ENCODE measurements at places on chromosomes 6 and 20. TPM values are rescaled to one million over a fixed set of nuclear protein-coding genes. Genes with fewer than 3 reads are reported as not detected.
A peak's percentile ranks its signal among the peaks of the same experiment; 100 is the strongest.

GRCh38 chr6:116019428-116019827 is 41.3 kb downstream of the FRK start:
- no peak overlapping the region for H3K27ac ChIP-seq
- no peak for DNase-seq
- no peaks in the 10 kb centered on the region for H3K27me3 ChIP-seq
- no peaks in the 10 kb centered on the region for H3K4me1 ChIP-seq

DNA sequence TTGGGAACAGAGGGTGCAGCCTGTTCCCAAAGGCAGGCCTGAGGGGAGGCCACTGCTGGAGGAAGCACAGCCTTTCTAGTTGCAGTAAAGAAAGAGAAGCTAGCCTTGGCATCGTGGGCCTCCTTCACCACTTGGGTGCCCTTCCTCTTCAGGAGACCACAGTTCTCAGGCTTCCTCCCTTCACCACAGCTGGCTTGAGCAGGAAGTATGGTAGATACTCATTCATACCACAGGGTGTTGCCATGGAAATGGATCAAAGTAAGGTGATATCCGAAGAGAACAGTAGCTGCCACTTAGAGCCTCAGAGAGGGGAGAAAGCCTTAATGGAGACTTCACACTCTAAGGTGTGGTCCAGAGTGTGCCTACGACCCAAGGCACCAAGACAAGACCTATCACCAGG is 120.4 kb upstream of the RIPOR2 start:
- H3K4me1 ChIP-seq, result no peaks in the 10 kb centered on the region
- no peak for DNase-seq
- no peaks in the 10 kb centered on the region for H3K27me3 ChIP-seq
- H3K4me3 ChIP-seq, result no peak overlapping the region
- no peaks in the 10 kb centered on the region for H3K36me3 ChIP-seq
- no peak overlapping the region for H3K27ac ChIP-seq

DNA sequence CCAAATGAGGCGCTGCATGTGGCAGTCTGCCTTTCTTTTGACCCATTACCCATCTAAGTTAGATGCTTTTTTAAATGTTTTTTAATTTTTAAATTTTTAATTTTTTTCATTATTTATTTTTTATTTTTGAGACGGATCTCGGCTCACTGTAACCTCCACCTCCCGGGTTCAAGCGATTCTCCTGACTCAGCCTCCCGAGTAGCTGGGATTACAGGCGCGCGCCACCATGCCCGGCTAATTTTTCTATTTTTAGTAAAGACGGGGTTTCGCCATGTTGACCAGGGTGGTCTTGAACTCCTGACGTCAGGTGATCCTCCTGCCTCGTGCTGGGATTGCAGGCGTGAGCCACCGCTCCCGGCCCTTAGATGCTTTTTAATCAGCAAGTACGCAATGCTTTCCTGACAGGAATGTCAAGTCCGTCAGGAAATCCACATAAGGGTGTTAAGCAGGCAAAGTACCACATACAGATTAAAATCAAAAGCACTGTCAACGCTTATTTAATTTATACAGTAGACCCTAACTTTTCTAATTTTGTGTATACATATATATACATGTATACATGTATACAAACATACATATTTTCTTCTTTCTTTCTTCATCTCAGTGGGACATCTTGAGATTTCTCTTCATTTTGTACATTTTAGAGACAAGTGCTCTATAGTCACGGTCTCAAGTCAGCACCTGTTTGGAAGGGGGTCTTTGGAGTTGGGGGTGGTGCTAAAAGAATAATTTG is 995 bp upstream of the GSTA4 start:
- no peaks in the 10 kb centered on the region for H3K27me3 ChIP-seq
- H3K27ac ChIP-seq, result peak overlapping the region; percentile 89
- H3K4me1 ChIP-seq, result peaks cover 5% of the 10 kb centered on the region

DNA sequence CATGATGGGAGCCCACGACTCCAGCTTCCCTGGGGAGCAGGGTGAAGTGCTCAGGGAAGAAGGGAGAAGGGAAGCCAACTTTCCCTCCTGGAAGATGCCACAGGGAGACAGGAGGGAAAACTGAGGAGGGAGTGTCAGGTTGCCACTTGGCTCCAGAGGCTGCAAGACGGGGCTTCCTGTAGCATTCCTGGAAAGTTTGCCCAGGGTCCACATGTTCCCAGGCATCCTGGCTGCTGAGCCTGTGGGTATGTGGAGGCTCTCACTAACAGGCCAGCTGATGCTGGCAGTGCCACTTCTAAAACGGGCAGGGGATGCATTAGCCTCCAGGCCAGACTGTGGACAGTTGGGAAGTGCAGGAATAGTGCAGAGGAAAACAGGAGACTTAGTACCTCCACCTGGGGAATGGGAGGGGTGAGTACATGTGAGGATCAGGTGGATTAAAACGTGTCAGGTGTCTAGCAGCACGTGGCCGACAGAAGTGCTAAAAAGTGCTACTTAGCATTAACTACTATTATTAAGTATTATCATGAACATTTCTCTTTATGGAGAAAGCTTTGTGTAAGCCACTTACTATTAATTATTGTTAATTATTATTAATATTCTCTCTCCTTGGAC is 33.2 kb downstream of the BANF2 start:
- H3K4me1 ChIP-seq, result peaks cover 14% of the 10 kb centered on the region
- H3K4me3 ChIP-seq, result no peak overlapping the region
- no peaks in the 10 kb centered on the region for H3K36me3 ChIP-seq
- DNase-seq, result no peak

- no peak overlapping the region for H3K4me3 ChIP-seq
- H3K4me1 ChIP-seq, result no peaks in the 10 kb centered on the region
- H3K36me3 ChIP-seq, result no peaks in the 10 kb centered on the region
- DNase-seq, result no peak
Measured at GRCh38 chr20:2045101-2045500, 51.2 kb upstream of the PDYN start.

DNA sequence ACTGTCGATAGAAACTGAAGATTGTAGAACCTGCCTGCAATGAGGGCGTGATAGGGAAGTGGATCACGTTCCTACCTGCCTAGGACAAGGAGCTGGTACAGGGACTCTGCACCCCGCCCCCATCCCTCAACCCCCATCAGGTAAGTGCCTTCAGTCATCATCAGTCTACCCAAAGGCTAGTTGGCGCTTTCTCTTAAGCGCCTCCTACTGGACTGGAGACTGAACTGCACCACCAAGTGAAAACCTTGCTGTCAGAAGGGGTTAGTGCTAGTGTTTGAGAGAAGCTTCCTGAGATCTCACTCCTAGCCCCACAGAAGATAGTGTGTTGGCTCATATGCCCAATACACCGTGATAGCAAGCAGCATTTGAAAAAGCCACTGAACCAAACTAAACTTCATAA is 706.5 kb upstream of the MAN1A1 start:
- H3K36me3 ChIP-seq, result no peaks in the 10 kb centered on the region
- no peak overlapping the region for H3K4me3 ChIP-seq
- no peaks in the 10 kb centered on the region for H3K4me1 ChIP-seq
- no peaks in the 10 kb centered on the region for H3K27me3 ChIP-seq
- H3K27ac ChIP-seq, result no peak overlapping the region

- no peak overlapping the region for H3K27ac ChIP-seq
- H3K4me3 ChIP-seq, result no peak overlapping the region
- H3K36me3 ChIP-seq, result no peaks in the 10 kb centered on the region
- H3K27me3 ChIP-seq, result no peaks in the 10 kb centered on the region
Measured at GRCh38 chr6:52582446-52582845, 5.6 kb upstream of the TRAM2 start.

GRCh38 chr20:37383229-37383989 is 37.5 kb downstream of the SRC start:
- no peaks in the 10 kb centered on the region for H3K27me3 ChIP-seq
- no peaks in the 10 kb centered on the region for H3K36me3 ChIP-seq
- no peak overlapping the region for H3K27ac ChIP-seq
- peaks cover 4% of the 10 kb centered on the region for H3K4me1 ChIP-seq
- no peak for DNase-seq
- no peak overlapping the region for H3K4me3 ChIP-seq

DNA sequence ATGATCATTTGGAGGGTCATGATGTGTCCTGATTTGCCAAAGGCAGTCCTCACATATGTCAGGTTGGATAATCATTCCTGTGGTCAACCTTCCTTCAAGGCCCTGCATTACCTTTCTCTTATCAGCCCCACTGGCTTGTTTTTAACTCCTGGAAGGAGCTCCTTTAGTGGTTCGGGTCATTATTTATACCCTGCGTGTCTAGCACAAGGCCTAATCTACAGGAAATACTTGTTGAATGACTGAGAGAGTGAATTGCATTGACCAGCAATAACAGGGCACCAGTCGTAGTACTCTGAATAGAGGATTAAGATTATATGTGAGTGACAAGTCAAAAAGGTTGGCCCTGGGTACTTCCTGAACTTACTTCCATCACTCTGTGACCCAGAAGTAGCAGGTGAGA is 4.5 kb downstream of the HIVEP2 start:
- H3K27ac ChIP-seq, result no peak overlapping the region
- no peak for DNase-seq
- H3K4me3 ChIP-seq, result no peak overlapping the region

GRCh38 chr6:13272131-13273046 is 55.9 kb downstream of the TBC1D7 start:
- H3K4me3 ChIP-seq, result no peak overlapping the region
- no peaks in the 10 kb centered on the region for H3K27me3 ChIP-seq
- H3K36me3 ChIP-seq, result no peaks in the 10 kb centered on the region
- H3K27ac ChIP-seq, result no peak overlapping the region

PSORS1C1 gene
- total RNA-seq, result 2.6 TPM

TAB2 gene
- total RNA-seq, result 64.4 TPM

MAK gene
- not detected for total RNA-seq

BHLHE23 gene
- total RNA-seq, result not detected

PROKR2 gene
- total RNA-seq, result not detected

SLC35B3 gene
- 25.0 TPM for total RNA-seq
